Retina (tissue), 1 donor: ENCODE measurements at places on chromosomes 5 and 9.
A peak's percentile ranks its signal among the peaks of the same experiment; 100 is the strongest.

GRCh38 chr5:137236849-137237507, 262.1 kb downstream of the SPOCK1 start:
- peak; percentile 69 for DNase-seq

DNA sequence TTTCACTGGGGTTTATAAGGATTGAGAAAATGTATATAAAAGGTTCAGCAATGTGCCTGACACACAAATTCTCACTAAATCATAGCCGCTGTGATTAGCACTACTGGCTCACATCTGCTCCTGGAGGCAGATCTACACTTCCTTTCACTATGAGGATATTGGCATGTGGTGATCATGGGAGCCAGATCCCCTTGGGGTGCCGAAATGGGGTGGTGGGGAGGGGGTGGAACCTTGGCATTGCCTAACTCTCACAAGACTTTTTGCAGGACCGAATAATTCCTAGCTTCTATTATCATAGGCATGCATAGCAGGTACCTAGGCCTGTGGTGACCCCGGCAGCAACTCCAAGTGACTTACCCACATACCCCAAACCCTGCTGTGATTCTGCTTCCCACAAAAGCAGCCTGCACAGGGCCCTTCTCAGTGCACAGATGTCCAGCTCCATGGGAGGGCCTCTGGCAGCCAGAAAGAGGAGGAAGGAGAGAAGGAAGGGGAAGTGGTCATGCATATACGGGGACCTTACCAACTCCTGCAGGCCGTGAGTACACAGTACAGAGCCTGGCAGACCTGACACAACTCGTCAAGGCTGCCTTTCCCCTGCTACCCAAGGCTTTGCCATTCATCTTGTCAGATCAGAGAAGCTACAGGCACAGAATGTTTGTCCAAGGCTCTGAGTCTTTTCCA, 61.3 kb upstream of the IQGAP2 start:
- no peak for DNase-seq

DNA sequence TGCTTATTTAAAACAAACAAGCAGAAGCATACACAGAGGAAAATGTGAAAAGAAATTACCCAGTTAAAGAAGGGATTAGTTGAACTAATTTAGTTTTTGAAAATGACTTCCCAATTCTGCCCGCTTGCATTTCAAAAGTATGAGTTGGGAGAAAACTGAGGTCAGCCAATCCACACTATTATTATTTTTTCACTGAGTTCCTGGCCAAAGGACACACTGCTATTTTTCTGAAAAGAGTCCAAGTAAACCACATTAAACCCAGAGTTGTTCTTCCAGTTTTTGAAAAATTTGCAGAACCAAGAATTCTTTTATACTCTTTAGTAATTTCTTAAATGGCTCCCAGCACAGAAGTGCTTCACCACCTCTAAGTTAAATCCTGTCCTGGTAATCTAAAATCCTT, 7.5 kb downstream of the SMU1 start:
- no peak for DNase-seq

DNA sequence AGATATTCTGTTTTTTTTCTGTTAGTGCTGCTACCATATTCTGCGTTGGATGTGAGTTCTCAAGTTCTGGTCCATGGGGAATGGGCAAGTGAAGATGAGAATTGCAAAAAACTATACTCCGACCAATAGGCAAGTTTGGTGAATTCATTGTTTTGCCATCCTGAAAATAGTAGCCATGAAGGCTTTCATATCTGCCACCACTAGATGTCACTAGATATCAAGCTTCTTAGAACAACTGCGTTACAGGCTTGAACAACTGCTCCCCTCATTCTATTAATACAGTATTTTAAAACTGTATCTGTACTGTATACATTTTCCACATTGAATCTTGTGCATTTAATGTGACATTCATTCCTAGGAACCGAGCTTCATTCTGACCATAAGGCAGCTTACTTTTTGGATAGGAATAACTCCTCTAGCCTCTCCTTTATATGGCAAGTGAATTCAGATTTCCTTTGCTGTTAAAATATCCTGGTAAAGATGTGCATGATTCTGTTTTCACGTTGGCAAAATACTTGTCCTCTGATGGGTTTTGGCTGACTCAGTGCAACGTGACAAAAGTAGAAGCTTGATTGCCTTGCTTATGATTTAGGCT, 163.6 kb downstream of the SREK1 start:
- peak; percentile 57 for DNase-seq

GRCh38 chr5:58795327-58795726, 212.5 kb downstream of the RAB3C start:
- no peak for DNase-seq

GRCh38 chr5:1654786-1655495, 131.2 kb upstream of the LPCAT1 start:
- DNase-seq = no peak
